Stimulated activated CD4-positive, alpha-beta T cell treated with anti-CD3 and anti-CD28 coated beads, Interleukin-4, amount 100 ng/mL, for 48 hours (primary cell): ENCODE measurements at places on chromosomes 2 and 18.

- no peak for DNase-seq
Measured at GRCh38 chr2:236021499-236022057, 146.6 kb downstream of the GBX2 start.

DNA sequence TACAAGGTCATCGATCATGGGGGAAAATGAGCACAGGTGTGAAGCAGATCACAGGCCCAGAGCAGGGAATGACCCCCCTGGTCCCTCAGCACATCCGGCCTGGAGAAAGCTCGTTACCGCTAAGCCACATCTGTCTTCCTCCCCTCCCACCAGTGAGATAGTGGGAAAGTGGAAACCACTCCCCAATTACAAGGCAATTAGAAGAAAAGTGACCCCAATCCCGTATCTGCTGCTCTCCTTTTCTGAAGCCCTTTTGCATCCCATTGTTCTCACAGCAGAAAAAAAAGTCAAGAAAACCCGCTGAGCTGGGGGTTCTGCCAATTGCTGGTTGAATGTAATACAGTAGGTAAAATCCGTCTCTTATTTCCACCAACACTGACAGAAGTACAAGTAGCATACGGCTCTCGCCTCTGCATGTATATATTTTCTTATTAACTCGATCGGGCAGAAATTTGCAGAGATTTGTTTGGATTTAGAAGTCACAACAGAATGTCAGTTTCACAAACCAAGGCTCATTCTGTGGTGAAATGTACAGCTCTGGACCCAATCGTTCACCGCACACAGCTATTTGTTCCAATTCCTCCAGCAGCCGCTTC, 287.0 kb downstream of the TCF4 start:
- DNase-seq, result no peak

- no peak for DNase-seq
Measured at GRCh38 chr2:62186156-62186905, 9.6 kb upstream of the B3GNT2 start.

GRCh38 chr2:39583213-39583612, 82.5 kb upstream of the TMEM178A start:
- DNase-seq, result no peak

DNA sequence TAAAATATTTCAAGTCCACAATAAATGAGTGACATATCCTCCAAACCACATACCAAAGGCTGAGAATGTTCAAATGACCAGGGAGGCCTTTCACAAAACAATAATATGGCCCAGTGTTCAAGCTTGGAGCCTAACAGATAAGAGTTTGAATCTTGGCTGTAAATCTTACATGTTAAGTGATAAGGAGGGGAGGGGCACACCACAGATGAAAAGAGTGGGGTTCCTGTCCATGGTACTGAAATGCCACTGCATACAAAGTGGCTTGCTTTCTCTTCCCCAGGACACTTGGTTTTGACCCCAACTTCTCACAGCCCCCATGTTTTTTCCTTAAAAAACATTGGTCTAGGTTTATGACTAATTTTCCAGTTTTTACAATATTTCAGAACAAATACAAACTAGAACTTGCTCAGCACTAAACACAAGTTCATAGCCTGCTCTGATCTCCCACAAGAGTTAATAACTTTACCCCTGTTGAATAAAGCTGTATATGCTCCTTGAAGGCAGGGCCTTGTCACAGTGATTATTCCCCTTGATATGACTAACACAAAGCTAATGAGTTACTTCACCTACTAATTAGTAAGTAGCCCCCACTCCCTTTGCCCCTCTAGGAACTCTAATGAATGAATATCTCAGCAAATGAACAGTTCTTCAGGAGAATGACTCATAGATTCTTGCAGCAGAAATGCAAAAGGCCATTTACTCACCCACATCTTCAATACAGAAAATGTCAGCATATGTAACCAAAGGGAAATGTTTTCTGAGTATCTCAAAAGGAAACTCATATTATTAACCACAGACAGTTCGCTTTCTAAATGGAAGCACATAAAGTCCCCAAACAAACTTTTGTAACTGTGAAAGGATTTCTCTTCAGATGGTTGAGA, 142.2 kb downstream of the SATB2 start:
- DNase-seq, result no peak

GRCh38 chr2:42410742-42411514, 49.9 kb upstream of the COX7A2L start:
- no peak for DNase-seq

DNA sequence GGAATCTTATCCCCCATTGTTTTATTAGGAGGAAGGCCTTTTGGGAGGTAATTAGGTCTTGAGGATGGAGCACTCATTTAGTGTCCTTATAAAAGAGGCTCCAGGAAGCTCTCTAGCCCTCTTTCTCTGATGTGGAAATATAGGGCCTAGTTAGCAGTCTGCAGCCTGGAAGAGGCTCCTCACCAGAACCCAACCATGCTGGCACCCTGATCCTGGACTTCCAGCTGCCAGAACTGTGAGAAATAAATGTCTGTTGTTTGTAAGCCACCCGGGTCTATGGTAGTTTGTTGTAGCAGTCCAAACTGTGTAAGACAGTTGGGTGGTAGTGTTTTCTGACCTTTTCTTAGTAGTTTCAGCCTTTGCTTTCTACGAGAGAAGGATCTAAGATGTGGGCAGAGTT, 100.7 kb downstream of the KIAA1328 start:
- no peak for DNase-seq

DNA sequence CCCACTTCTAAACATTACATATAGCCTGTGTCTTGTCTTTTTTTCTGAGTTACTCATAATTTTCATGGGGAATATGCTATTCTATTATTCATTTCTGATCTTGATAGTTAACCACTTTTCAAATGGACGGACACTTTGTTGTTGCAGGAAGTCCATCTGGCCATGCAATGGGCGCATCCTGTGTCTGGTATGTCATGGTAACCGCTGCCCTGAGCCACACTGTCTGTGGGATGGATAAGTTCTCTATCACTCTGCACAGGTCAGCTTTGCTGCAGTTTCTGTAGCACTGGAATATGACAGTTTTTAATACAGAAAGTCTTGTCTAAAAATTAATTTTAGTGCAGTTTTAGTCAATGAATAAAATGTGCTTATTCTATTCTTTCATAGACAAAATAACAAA, 3.3 kb downstream of the G6PC2 start:
- DNase-seq, result no peak

GRCh38 chr2:84865181-84865783, 15.6 kb downstream of the TRABD2A start:
- no peak for DNase-seq

DNA sequence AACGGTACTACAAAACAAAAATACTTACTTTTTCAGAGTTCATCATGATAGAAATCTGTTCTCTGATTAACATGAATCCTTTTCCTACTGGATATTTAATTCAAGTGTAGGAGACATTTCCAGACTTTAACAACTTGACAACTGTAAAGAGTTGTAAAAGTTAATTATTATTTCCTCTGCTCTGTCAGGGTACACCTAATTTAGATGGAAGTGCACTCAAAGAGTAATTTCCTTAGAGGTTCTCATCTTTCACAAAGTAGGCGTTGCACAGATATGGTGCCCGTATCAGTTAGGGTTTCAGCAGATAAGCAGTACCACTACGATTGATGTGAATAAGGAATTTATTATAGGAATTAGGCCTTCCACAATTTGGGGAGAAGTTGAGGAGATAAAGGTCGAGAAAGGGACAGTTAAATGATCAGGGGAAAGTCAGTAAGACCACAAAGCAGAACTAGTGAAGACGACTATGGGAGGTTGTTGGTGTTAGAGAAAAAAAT, 16.2 kb upstream of the PDE11A start:
- no peak for DNase-seq

DNA sequence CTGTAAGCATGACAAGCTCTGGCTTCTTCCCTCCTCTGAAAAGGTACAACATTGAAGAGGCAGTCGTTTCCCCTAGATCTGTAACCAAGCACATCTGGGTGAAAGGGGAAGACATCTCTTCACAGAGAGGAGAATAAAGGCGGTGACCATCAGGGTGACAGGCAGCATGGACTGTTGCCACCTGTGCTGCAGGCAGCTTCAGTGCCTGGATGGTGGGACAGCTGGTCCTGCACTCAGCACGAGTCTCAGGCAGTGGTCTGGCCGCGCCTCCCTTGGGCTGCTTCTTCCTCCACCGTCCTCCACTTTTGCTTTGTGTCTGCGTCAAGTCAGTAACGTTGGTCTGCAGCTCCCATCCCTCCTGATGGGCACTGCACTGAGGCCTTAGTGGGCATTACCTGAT, 264.4 kb downstream of the NEDD4L start:
- DNase-seq, result no peak

- no peak for DNase-seq
Measured at GRCh38 chr2:219171231-219171651, 1.4 kb upstream of the SLC23A3 start.

GRCh38 chr18:22314001-22314400, 103.7 kb downstream of the CTAGE1 start:
- DNase-seq, result no peak

DNA sequence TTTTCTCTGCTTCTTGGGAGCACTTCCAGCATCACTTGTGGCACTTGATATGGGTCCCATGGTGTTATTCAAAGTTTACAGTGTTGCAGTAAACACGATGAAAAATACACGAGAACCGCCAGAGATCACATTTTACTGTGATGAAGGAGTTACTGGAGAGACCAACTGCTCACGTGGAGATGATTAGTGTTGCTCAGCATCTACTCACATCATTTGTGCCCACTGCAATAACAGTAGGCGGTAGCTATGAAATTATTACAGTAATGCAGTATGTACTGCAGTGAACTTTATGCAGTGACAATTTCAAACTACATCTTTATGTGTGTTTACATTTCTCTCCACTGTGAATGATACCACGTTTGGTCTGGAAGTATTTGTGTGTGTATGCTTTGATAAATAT, 93.5 kb downstream of the SLC4A3 start:
- DNase-seq, result no peak

- DNase-seq, result no peak
Measured at GRCh38 chr2:162839419-162839818, 852 bp upstream of the KCNH7 start.

DNA sequence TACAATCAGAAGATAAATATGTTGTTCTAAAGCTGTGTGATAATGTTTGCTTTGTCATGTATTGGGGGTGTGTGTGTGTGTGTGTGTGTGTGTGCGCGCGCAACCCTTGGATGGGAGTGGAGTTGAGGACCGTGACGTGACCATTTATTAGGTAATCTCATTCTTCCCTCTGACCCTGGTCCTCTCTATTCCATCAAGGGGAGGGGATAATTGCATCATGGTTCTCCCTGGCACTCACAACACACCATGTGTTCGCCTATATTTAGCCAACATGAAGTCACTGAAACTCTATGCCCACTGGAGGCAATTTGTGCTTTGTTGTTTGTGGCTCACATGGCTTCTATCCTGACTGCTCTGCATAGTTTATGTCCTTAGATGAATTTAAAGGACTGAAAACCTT, 79.8 kb upstream of the LRPPRC start:
- DNase-seq, result no peak

GRCh38 chr2:29062371-29062770, 12.0 kb downstream of the PCARE start:
- no peak for DNase-seq

DNA sequence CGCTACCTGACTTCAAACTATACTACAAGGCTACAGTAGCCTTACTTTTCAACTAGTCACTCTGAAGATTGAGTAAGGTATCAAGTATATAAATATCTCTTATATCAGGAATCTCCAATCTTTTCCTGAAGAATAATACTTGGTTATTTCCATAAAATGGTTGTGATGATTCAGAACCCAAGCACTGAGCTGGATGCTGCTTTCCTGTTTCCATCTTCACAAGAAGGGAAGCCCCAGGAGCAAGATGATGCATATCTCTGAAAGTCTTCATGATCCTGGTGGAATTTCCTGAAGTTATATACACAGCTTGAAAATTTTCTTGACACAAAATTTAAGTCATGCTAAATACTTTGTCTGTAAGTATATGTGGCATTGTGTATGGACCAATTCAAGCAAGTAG, 243.9 kb upstream of the TANK start:
- DNase-seq, result no peak

DNA sequence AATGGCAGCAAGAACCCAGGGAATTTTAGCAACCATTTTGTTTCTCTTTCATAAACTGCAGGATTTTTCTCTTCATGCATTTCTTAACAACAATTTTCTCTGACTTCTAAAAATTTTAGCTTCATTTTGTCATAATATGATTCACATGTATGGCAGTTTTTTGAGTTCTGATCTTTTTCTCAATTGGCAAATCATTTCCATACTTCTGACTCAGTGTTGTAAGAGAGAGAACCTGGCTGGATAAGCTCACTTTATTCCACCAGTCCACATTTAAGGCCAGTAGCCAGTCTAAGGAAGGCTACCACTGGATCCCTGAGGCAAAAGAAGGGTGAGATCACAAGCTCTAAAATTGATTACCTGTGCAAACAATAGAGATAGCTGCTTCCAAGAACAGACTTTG, 42.8 kb upstream of the COL3A1 start:
- DNase-seq, result no peak

GRCh38 chr18:468955-469790, 31.3 kb downstream of the COLEC12 start:
- no peak for DNase-seq

GRCh38 chr18:33232318-33232626, 208.2 kb downstream of the CCDC178 start:
- no peak for DNase-seq

- no peak for DNase-seq
Measured at GRCh38 chr2:184197413-184197812, 400.9 kb upstream of the ZNF804A start.

DNA sequence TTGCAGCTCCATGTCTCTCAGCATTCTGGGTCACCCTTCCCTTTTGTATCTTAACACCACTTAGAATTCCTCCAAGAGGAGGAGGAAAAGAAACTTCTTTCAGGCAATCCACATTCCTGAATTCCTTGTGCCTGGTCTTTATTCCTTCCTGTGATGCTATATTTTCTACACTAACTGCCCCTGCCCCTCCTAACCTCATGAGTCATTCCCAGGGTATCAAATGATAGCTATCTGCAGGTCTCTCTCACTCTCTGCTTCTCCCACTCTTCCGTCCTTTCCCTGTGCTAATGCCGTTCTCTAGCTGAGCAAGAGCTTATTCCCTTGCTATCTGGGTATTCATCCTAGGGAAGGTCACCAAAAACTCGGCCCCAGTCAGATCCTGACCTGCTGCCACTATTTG, 395.0 kb upstream of the TCF4 start:
- DNase-seq, result no peak

DNA sequence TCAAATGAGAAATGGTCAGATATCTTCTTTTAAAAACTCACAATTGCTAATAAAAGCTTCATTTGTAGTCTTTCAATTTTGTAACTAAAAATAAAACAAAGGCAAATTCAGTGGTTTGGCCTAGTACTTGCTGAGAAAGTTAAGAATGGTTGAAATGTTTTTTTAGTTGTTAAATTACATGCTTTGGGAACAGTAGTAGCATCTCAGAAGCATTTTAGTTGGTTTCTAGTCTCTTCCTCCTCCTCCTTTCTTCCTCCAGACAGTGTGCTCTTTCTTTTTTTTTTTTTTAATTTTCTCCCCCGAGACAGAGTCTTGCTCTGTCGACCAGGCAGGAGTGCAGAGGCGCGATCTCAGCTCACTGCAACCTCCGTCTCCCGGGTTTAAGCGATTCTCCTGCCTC, 9.8 kb downstream of the TRAK2 start:
- no peak for DNase-seq
